Effector memory CD8-positive, alpha-beta T cell (primary cell): ENCODE measurements at places on chromosomes 12 and 14.

DNA sequence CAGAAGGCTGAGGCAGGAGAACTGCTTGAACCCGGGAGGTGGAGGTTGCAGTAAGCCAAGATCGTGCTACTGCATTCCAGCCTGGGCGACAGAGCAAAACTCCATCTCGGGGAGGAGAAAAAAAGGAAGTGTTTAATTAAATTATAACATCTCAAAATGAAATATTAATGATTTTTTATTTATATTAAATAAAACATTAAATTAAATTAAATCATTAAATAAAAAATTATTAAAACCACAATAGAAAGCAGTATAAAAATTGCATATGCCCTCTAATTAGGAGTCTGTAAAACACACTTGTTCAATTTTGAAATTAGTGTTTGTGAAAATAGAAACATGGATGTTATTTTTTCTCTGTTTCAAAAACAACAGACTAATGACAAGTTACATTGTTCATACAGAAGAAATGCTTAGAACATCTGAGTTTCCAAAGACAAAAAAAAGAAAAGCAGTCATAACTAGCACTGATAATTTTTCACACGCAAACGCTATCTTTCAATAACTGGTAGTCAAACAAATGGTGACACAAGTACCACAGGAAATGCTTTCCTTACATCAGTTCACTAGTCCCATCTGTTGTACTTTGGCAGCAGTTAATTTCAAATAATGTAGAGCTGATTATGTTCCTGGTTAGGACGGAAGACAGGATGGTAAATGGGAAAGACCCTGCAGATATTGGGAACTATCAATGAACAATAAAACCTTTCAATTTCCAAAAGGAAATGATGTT lies 54.9 kb downstream of the HECTD4 start:
- no peak for DNase-seq

DNA sequence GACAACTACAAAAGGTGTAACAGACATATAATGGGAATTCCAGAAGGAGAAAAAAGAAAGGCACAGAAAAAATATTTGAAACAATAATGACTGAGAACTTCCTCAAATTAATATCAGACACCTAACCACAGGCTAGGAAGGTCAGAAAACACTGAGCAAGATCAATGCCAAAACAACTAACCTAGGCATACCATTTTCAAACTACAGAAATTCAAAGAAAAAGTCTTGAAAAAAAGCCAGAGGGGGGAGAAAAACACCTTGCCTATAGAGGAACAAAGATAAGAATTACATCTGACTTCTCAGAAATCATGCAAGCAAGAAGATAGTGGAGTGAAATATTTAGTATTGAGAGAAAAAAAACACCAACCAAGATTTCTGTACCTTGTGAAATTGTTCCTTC lies 77.8 kb downstream of the RIN3 start:
- no peak for DNase-seq

DNA sequence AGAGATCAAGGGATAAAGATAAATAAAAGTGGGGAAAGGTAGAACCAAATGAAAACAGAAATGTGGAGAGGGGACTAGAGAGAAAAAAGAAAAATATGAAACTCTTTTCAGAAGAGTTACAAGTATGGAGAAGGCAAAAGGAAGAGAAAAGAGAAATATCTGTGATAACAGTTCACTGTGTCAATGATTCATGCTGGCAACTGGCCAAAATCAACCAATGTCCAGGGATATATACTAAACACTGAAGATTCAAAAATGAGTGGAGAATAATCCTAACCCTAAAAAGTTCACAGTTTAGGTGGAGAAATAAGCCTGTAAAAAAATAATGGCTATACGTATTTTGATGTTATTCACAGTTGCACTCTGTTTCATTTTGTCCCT lies 372.3 kb upstream of the KITLG start:
- no peak for DNase-seq

- no peak for DNase-seq
Observed at GRCh38 chr12:6548556-6548955, 7.3 kb downstream of the IFFO1 start.

DNA sequence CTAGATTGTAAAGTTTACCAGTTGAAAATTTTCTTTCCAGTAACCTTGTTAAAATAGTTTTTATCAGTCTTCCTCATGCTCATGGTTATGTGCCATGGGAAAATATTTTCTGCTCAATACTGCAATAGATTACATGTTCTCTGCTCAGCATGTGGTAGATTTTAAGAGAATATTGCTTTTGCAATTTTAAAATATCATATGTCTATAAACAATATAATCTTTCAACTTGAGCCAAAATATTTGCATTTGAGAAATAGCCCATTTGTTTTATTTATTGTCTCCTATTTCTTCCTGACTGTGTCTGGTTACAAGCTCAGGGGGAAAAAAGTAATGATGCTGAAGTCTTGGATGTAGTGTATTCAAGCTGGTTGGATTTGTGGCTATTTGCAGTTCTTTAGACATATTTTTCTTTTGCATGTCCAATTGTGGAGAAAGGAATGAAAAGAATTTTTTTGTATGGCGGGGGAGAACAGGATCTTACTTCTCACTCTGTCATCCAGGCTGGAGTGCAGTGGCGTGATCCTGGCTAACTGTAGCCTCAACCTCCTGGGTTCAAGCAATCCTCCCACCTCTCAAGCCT lies 342.6 kb upstream of the NAV3 start:
- no peak for DNase-seq

- DNase-seq, result no peak
Observed at GRCh38 chr12:90618586-90618985, 336.4 kb downstream of the CCER1 start.

- no peak for DNase-seq
Observed at GRCh38 chr14:102507857-102508312, 1.7 kb downstream of the ANKRD9 start.

GRCh38 chr12:46212108-46212982 lies 56.5 kb downstream of the SLC38A1 start:
- no peak for DNase-seq

GRCh38 chr12:86018361-86018760 lies 144.3 kb downstream of the NTS start:
- DNase-seq, result no peak

GRCh38 chr12:94791933-94792332 lies 141.6 kb upstream of the TMCC3 start:
- no peak for DNase-seq

DNA sequence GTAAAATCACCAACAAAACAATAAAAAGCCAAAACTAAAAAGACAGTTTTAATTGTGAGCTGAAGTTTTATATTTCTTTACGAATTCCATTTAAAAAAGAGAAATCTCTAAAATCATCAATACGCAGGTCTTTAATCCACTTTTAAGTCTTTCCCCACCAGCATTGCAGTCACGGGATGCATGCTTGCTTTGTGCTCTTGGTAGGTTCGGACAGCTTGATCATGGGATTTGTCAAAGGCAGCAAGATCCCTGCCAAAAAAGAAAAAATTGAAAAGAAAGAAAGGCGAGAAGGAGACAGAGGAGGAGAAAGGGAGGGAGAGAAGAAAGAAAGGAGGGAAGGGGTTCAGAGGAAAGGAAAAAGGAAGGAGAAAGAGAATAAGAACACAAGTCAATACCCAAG lies 4.7 kb upstream of the HAL start:
- DNase-seq, result no peak

DNA sequence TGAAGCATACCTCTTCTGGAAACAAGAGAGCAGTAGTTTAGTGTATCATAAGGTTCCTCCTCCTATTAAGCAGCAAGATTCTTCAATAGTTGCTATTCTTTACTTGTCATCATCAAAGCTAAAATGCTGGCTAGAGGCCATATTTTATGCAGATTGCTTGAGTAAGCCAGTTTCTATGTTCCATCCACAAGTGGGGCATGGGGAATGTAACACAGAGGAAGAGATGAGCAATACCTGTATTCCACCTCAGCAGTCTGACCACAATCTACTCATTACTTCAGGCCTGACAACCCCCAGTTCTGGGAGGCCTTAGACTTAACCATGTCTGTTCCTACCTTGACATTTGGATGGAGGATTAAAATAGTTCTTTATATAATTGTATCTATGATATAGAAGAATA lies 423.6 kb downstream of the BTG1 start:
- no peak for DNase-seq

- no peak for DNase-seq
Observed at GRCh38 chr14:24398293-24398652, 530 bp upstream of the NYNRIN start.

- DNase-seq, result no peak
Observed at GRCh38 chr12:108367436-108367835, 28.3 kb upstream of the CMKLR1 start.

- no peak for DNase-seq
Observed at GRCh38 chr14:106218174-106218573, 691.8 kb downstream of the TMEM121 start.

DNA sequence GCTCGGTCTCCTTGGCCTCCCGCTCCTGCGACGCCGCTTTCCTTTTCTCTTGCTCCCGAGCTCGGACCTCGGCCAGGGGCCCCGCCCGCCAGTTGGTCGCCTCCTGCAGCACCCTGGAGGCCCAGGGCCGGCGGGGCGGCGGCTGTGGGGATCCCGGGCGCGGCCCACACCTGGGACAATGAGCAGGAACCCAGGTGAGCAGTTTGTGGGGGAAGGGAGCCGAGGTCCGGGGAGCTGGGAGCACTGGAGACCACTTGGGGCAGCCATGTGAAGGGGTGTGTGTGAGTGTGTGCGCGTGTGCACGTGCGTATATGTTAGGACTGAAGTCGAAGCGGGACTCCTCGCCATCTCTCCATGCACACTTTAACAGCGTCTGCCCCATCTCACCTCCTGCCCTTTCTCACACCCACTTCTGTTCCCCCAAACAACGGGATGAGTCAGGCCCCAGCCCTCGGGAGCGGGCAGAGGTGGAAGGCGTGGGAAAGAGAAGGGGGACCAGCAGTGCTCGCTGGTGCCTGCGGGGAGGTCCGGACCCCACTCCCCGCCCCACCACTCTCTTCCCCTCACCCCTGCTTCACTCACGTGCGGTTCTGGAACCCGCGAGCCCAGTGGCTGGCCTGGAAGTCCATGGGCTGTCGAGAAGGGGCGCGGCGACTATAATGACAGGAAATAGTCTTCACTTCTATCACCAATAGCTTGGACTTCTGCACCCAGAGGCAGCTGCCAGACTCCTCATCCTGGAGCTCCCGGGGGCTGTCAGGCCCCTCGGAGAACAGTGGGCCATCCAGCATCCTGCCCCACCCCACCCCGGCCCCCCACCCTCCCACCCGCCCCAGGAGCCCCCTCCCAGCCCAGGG lies 450 bp downstream of the DDN start:
- DNase-seq, result no peak

DNA sequence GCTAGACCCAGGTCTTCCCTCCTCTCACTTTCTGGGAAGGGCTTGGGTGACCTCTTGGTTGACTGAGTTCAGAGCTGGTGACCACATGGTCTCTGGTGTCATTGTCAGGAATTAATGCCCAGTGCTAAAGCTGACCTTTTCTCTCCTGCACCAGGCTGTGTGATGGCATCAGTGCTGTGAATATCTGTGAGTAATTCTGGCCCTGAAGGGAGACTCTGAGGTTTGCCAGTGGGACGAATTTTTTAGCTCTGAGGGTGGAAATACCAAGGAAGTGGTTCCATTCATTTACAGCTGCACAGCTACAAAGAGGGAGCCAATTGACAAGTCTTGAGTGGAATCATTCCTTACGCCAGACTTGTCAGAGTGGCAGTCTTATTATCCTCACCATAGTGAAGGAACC lies 6.2 kb upstream of the KRT86 start:
- no peak for DNase-seq

GRCh38 chr12:124157406-124157805 lies 137.5 kb upstream of the RFLNA start:
- no peak for DNase-seq

DNA sequence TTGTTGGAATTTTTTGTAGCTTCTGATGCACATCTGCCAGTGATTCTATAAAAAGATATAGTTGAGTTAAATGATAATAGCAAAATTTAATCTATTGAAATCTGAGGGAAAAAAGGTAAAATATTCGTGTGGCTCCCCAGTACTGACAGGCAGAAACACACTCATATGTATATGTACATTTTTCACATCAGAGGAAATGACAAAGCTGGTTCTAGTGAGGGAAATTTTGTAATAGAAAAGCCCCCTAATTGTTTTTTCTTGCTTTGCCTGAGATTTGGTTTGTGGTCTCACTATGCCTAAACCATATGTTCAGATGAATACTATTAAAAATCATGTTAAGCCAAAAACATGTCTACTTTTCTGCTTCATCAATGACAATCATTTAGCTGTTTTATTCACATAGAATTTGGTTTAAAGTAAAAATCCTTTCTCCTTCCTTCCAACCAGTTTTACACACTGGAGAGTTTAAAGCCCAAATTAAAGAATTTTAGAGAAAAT lies 203.5 kb downstream of the ANO6 start:
- no peak for DNase-seq

DNA sequence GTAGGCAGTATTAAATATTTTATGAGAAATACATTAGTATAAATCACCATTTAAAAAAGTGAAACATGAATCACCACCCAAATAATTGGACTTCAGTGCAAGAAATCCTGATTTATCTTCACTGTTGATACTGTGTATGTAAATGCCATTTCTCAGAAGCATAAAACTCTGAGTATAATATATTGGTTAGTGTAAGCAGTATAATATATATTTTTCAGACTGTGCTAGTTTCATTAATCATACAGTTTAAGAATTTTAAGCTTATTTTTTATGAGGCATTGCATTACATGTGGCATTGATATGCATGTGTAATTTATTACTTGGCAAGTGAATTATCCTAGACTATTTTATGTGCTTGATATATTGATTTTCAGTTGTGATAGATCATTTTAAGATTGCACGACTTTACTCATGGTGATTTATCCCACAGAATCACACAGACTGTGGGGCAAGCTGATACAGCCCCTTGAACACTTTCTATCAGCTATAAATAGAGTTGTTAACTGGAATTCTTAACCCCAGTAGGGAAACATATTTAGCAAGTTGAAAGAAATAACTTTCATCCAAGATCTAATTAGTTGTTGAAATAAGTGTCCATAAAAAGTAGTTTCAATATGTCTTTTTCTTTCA lies 403.5 kb downstream of the RPL10L start:
- DNase-seq, result no peak

DNA sequence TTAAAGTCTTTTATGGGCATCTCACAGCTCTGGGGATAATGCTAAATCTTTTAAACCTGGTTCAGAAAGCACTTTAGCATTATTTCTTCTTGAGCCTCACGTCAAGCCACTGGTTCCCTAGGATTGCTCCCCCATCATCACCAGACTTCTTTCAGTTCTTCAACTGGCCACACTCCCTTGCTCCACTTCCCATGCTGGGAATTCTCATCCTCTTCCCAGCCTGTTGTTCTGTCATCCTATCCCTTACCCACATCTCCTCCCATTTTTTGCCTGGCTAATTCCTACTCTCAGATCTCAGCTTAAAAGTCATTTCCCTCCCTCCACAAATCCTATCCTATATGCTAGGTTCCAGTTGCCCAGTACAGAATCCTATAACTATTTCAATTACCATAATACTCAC lies 14.4 kb downstream of the FERMT2 start:
- DNase-seq, result no peak
